Epithelial cell of proximal tubule (primary cell): ENCODE measurements at places on chromosomes 2 and 18. TPM values are rescaled to one million over a fixed set of nuclear protein-coding genes. Genes with fewer than 3 reads are reported as not detected.

DNA sequence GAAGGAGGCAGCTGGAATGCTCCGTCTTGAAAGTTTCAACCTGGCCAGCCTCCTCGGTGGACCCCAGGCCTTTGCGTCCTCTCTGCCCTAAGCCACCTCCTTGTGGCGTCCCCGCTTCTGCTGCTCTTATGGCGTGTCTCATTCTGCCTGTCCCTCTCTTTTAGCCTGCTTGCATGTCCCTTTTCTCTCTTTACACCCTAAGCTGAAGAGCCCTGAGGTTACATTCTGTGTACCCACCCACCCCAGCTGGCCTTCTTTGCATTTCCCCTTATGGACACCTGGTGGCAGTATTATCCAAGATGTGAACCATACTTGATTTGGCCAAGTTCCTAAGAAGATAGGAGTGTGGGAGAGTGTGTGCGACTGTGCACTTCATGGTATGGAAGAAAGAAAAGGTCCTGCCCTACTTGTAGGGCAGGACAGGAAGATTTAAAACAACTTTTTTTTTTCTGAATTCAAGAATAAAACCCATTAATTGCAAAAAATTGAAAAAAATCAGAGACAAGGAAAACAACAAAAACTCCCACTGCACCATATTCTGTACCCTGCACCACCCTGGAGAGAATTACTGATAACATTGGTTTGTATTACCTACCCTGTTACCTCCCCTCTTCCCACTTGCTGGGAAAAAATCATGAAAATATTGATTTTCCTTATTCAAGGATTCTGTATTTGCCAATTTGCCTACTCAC is 77.4 kb downstream of the DYSF start:
- DNase-seq = no peak

- DNase-seq = no peak
Observed at GRCh38 chr18:37889963-37890362, 324.4 kb upstream of the CELF4 start.

DSC1 gene
- total RNA-seq = not detected in 2 replicates

- DNase-seq = no peak
Observed at GRCh38 chr2:5561006-5561405, 131.2 kb upstream of the SOX11 start.

TMEM87B gene
- 11.7 and 20.8 TPM in 2 replicates for total RNA-seq

DNA sequence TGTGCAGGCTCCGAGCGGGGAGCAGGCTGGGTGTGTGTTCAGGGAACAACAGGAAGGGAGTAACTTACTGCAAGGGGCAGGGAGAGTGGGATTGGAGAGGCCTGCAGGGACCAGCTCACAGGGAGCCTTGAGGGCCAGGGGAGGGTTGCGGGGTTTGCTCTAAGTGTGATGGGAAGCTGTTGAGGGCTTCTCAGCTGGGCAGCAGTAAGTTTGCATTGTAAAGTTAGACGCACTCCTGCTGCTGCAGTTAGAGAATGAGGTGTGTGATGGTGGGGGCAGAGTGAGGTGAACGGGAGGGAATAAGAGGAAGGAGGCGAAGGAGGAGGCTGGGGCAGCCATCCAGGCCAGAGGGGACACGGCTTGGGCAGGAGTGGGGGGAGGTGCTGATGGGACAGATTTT is 53.4 kb downstream of the BOLA3 start:
- DNase-seq = no peak

GRCh38 chr18:48833701-48834412 is 116.9 kb downstream of the SMAD7 start:
- no peak for DNase-seq

DNA sequence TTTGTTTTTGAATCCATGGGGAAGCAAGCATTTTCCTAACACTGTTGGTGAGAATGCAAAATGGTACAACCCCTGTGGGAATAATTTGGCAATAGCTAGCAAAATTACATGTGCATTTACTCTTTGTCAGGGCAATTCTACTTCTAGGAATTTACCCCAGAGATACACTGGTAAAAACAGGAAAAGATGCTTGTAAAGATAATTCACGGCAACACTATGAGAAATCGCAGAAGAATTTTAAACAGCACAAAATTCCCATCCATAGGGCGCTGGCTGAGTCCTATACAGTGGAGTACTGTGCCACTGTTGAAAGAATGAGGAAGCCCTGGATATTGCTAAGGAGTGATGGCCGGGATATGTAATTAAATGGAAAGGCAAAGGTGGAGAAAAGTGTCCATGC is 75.8 kb downstream of the DGKD start:
- no peak for DNase-seq

C2orf81 gene
- 2.7 and 4.1 TPM in 2 replicates for total RNA-seq

FZD7 gene
- total RNA-seq = 34.8 and 36.6 TPM in 2 replicates

GRCh38 chr2:33485051-33485450 is 8.6 kb downstream of the RASGRP3 start:
- DNase-seq = no peak

DNA sequence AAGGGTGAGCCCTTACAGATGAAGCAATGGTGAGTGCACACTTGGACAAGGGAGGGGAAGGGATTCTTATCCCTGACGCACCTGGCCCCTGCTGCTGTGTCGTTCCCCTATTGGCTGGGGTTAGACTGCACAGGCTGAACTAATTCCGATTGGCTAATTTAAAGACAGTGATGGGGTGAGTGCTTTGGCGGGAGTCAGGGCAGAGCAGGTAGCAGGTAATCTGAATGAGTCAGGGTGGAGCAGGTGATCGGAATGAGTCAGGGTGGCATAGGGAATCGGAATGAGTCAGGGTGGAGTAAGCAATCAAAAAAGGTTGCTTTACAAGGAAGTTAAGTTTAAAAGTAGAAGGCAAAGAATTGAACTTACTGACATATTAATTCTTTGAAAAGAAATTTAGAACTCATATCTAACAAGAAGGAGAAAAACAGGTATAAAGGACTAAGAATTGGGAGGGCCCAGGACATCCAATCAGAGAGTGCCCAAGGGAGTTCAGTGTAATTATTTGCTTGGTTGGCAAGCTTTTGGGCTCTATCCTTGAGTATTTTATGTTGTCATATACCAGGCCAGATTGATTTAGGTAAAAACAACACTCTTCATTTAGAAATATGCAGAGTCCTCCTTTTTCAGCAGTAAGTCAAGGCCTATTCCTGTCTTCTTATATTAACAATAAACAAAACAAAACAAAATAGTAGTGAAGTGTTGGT is 52.3 kb upstream of the RALBP1 start:
- no peak for DNase-seq

TUBA3D gene
- total RNA-seq = not detected in 2 replicates

- DNase-seq = no peak
Observed at GRCh38 chr2:27711804-27712203, 48.1 kb downstream of the SLC4A1AP start.

- no peak for DNase-seq
Observed at GRCh38 chr2:234162861-234163260, 112.4 kb downstream of the SPP2 start.

DNA sequence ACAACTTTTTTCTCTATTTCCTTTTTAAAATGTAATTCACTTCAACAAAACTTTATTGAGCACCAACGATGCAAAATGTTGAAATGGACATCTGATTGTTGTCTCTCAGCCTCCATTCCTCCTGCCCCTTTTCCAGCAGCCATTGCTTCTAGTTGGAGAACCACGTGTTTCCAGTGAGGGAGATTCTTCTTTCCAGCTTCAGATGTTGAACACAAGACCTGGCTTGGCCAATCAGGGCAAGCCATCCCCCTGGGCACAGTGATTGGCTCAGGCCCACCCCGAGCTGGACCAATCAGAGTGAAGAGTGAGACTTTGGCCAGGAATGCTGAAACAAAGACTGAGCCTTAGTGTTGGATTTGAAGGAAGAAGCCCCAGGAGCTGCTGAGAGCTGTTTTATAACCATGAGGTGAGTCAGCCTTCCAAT is 59.0 kb downstream of the E2F6 start:
- DNase-seq = no peak
